ENCODE measurements at places on chromosomes 12 and 14.
A peak's percentile ranks its signal among the peaks of the same experiment; 100 is the strongest.

- DNase-seq: no peak
These were observed 19.4 kb downstream of the GNS start for GRCh38 chr12:64739778-64740177.

- no peak for DNase-seq
These were observed 199.4 kb upstream of the LRIG3 start for GRCh38 chr12:59119676-59120075.

GRCh38 chr12:108517288-108518100, 2.4 kb downstream of the FICD start:
- peak; percentile 44 for DNase-seq

- DNase-seq: peak; percentile 76
These were observed 28.2 kb downstream of the WBP11 start for GRCh38 chr12:14774906-14775635.

DNA sequence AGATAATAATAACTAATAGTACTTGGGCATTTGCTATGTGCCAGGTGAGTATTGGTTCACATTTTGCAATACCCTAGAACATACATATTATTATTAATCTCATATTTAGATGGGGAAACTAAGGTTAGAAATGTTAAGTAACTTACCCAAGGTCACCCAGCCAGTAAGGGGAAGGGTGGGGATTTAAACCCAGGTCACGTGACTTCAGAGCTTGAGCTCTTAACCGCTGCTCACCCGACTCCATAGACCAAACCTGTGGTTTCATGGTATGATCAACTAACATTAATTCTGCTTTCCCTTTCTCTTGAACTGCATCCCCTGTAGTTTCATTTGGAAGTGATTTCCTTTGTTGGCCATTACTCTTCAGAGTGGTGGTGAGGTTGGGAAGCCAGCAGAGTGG, 242.3 kb downstream of the NRXN3 start:
- DNase-seq: no peak

GRCh38 chr12:124370851-124371250, 76.0 kb downstream of the RFLNA start:
- DNase-seq: no peak

DNA sequence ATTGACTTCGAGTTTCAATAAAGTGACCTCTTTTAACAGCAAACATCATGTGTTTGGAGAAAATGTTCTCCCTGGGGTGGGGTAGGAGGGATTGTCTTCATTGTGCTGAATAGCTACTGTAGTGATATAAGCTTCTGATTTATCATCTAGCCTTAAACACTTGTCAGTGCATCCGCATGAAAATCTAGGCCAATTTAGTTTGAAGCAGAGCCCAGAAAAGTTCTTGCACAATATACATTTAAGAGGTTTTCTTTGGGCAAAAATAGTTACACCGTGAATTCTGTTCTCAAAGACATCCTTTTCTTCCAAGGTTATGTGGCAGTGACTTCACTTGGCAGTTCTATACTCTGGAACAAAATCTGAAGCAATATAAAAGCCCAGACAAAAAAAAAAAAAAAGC, 136.0 kb upstream of the IFNG-AS1 start:
- no peak for DNase-seq

DNA sequence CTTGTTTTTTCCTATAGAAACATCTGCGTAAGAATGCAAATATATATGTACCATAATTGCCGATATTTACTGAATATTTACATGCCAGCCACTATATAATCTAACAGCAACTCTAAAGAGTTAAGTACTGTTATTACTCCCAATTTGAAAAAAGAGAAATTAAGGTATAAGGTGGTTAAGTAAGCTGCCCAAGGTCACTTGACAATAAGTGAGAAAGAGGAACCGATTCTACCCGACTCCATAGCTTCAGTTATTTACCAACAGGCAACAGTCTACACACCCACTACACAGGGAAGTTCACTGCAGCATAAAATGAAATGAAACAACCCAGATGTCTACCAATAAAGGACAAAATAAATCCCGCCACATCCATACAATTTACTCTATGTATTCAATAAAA, 1.1 kb downstream of the MIS18BP1 start:
- DNase-seq: no peak

- no peak for DNase-seq
These were observed 51.2 kb upstream of the RTRAF start for GRCh38 chr14:51938137-51938536.

GRCh38 chr12:2673966-2674810, 120.6 kb upstream of the FKBP4 start:
- peak; percentile 52 for DNase-seq

- DNase-seq: no peak
These were observed 93.5 kb downstream of the GALNT8 start for GRCh38 chr12:4813741-4814140.

DNA sequence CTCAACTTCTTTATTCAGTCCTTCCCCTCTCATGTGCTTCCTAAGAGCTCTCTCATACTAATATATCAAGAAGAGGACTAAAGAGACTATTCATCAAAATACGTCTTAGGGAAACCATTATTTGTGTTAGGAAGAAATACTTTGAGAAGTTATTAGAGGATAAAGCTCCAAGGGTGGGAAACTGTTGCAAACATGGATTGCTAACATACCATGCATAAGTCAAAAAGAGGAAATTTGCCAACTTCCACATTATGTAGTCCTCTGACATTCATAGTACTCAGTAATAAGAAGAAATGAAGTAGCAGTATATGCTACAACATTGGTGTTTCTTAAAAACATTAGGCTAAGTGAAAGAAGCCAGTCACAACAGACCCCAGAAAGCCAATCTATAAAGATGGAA, 128.8 kb upstream of the CLEC14A start:
- DNase-seq: no peak

DNA sequence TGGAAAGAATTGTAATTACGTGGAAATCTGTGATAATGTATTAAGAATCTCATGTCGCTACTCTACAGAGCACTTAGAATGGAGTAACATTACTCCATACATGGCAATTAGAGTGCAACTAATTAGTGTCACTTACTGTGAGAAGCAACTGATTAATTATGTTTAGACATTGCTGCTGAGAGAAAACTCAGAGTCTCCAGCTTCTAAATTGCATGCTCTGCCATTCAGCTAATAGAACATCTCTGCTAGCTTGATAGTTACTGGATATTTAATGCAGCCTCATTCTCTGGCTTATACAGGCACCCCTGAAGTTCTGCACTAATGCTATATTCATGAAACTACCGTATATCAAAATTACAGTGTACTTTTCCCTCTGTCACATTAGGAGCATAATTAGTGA, 338.4 kb downstream of the ADAMTS20 start:
- DNase-seq: no peak

GRCh38 chr12:131380965-131381705, 329.8 kb upstream of the SFSWAP start:
- DNase-seq: peak; percentile 61

DNA sequence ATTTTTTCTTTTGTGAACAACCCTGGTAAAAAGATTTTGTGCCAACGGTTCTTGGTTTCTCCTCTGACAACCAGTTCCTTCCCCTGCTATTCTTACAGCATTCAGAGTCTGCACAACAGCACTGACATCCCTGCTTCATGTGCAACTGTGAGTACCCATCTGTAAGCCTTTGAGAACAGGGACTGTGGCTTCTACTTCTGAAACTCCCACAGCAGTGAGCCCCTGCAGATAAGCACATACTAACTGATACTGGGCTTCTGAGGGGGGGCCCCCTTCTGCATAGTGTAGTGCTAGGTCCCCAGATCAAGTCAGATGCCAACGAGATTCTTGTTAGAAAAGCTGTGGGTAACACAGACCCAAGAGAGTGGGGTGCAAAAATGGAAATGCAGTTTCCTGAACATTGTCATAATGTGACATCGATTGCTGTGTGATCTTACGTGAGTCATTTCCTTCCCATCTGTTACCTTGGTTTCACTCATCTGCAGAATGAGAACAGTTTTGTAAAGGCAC, 11.1 kb upstream of the NINJ2 start:
- no peak for DNase-seq

DNA sequence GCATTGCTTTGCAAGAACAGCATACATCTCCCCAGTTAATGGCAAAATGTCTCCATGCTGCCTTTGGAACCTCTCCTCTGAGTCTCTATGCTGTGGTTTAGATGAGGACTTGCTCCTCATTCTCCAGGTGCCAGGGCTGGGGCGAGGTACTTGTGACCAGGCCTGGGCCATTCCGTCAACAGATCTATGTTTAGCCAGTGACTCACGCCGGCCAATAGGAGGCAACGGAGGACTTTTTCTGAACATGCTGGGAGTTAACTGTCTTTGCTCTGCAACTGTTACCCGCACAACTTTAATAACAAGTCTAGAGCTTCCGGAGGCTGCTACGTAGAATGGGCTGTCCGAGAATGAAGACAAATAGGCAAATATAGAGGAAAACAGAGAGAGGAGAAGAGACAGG, 214.2 kb downstream of the GLT1D1 start:
- no peak for DNase-seq

- DNase-seq: no peak
These were observed 48.0 kb downstream of the DRAM1 start for GRCh38 chr12:101925361-101925760.

DNA sequence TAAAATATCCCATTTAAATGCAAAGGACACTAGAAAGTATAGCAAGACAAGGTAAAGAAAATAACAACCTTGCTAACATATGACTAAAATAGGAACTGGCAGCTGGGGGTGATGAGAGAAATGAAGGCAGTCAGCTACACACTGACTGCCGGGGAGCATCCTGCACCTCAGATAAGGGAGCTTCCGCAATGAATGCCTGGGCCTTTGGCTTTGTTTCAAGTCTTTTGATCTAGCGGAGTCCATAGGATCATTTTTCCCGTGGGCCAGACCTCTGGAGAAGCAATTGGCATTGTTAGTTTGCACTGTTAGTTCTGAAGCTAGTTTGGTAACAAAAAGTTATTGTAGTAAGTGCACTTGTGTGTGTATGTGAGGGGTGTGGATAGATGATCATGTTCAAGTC, 639.9 kb downstream of the DIO2 start:
- no peak for DNase-seq

DNA sequence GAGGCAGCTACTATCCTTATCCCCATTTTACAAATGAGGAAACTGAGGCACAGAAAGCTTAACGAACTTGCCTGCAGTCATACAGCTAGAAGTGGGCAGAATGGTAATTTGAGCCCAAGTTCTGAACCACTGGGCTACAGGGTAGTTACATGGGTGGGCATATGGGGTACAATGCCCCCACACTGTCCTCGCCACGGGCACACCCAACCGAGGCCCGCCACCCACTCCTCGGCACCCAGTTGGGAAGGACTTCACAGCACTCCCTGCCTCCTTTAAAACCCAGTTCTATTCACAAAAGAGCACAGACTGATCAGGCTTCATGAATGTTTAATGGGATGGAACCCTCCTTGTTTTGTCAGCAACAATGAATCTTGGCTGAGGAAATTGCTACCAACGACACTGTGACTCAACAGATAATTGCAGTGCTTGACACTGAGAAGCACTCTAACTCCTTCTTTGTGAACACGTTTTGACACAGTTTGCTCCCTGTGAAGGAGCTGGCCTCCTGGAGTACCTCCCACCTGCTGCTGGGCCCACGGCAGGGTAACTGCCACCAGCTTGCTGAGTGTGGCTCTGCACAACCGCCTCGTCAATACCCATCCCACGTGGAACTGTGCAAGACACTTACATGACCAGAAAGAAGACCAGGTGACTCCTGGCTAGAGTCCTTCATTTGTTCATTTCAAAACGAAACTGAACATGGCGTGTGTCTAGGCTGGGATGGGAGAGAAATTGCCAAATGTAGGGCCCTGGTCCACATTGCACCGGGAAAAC, 63.5 kb downstream of the CLMN start:
- DNase-seq: no peak

GRCh38 chr12:95549392-95550084, 1.7 kb downstream of the USP44 start:
- no peak for DNase-seq

GRCh38 chr12:118472940-118473339, 96.6 kb downstream of the SUDS3 start:
- DNase-seq: no peak

GRCh38 chr14:20857630-20858261, 33.4 kb upstream of the RNASE3 start:
- peak; percentile 78 for DNase-seq

- DNase-seq: no peak
These were observed 8.2 kb upstream of the TRPV4 start for GRCh38 chr12:109841356-109841755.

- peak; percentile 39 for DNase-seq
These were observed 35.0 kb downstream of the TGFB3 start for GRCh38 chr14:75946785-75947184.

DNA sequence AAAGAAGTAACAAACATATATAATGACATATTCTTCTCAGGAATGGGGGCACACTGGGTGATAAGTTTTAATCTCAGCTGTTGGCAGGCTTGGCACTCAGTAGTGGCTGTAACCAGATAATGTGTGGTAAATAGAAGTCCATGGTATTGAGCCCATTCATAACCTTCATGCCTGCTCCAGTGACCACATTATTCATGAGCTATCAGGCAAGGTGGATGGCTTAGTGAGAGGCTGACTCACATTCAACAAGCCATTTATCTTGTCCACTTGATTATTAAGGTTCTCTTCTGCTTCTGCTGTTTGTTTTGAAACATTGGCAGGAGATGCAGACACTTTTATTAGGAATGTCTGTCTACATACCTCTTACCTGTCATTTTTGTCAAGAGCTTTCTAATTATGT, 950.4 kb upstream of the LRFN5 start:
- no peak for DNase-seq

DNA sequence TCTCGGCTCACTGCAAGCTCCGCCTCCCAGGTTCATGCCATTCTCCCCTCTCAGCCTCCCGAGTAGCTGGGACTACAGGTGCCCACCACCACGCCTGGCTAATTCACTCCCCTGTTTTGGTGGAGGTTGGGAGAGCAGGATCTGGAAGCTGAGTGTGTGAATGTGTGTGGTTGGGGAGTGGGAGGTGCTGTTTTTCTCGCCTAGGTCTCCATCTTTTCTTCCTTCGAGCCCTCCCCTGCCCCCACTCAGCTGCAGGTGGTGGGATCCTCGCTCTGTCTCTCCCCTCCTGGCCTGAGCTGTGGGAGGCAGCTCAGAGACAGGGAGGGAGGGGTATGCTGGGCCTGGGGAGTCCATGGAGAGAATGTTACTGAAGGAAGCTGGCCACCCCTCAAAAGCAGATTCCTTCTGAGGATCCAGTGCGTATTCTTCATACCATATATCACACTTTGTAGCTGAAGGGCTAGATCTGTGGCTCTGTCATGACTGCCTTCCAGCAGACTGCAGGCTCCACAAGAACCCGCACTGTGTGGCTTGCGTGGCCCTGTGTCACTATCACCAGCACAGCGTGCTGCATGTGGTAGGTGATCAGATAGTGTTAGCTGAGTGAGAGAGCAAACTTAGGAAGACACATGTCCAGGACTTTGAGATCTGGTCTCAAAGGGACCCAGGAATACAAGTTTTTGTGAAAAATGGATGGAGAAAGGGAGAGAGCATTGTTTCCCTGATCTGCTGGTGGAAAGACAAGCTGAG, 2.8 kb downstream of the KRT83 start:
- no peak for DNase-seq

- no peak for DNase-seq
These were observed 7.5 kb downstream of the NTF3 start for GRCh38 chr12:5439371-5439771.

Measured in ecto neural progenitor cell (in vitro differentiated cells).